Fibroblast of lung (primary cell): ENCODE measurements at places on chromosomes 3 and 15. TPM values are rescaled to one million over a fixed set of nuclear protein-coding genes. Genes with fewer than 3 reads are reported as not detected.

The SCAMP5 gene
- 0.50 and 1.5 TPM in 2 replicates for total RNA-seq

The GPR171 gene
- total RNA-seq: not detected in 2 replicates

The SLC38A3 gene
- not detected in 2 replicates for total RNA-seq

The SCAANT1 gene
- total RNA-seq: 1.7 TPM in 1 of 2 replicates, not detected in the other

The STRIT1 gene
- not detected in 2 replicates for total RNA-seq

The CSPG5 gene
- under 0.01 and 0.17 TPM in 2 replicates for total RNA-seq

The XCR1 gene
- total RNA-seq: under 0.01 TPM in 1 of 2 replicates, not detected in the other

The STRC gene
- under 0.01 and 0.17 TPM in 2 replicates for total RNA-seq

The H1-8 gene
- not detected in 2 replicates for total RNA-seq

DNA sequence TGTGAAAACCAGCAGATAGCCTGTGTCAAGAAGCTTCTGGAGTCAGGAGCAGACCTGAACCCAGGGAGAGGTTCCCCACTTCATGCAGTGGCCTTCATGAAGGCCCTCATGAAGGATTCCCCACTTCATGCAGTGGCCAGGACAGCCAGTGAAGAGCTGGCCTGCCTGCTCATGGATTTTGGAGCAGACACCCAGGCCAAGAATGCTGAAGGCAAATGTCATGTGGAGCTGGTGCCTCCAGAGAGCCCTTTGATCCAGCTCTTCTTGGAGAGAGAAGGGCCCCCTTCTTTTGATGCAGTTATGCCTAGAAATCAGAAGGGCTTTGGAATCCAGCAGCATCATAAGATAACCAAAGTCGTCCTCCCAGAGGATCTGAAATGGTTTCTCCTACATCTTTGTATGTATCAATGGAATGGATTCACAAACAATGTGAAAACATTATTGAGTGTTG lies 103.9 kb upstream of the CHD2 start:
- no peak for DNase-seq

- DNase-seq: peak; percentile 34
Measured at GRCh38 chr3:128950223-128950938, 43.5 kb downstream of the CFAP92 start.

GRCh38 chr3:188287339-188287738 lies 133.4 kb downstream of the LPP start:
- no peak for DNase-seq

- DNase-seq: no peak
Measured at GRCh38 chr3:190902292-190902691, 39.8 kb upstream of the GMNC start.

DNA sequence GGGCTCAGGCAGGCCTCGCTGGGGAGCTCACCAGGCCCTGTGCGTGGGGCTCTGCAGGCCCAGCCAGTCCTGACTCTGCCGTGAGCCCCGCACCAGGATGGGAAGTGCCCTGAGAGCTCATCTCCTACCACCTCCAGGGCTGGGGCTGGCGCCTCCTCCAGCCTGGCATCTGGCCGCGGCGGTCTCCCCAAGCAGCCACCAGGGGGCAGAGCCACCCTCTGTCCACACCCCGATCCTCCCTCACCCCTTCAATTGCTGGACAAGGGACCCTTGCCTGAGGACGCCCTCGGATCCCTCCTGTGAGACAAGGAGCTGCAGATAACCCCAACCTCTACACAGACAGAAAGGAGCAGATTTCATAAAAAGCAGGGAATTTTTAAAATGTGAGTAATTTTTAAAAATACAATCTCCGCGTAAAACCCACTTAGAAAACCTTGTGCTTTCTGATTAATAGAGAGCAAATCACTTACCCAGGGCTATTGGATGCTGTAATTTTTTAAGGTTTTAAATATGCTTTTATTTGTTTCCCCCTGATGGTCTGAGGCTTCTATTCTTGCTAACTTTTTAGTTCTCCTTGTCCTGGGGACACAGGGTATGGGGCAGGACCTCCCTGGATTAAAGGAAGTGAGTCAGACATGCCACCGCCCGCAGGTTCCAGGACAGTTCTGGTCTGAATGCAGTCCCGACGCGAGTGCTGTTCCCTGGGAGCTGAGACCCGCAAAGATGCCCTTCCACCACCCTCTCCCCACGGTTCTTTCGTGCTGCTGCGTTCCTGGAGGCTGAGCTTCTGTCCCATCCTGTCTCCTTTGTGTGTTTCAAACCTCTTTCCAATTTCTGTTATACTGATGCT lies 52.3 kb upstream of the CHRNA7 start:
- peak; percentile 18 for DNase-seq

DNA sequence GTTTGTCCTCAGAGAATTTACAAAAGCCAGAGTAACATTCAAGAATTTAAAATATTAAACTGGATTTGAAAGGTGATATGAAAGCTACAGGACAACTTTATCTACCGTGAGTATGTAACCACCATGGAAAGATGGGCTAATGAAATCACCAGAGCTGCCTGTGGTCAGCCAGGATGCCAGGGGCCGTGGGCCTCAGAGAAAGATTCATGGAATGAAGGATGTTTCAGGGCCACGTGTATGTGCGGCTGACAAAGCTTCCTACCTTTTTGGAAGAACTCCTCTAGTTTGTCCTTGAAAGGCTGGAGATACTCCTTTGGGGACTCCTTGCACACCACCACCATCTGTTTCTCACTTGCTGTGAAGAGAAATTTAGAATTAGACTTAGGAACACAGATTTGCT lies 138.9 kb downstream of the GREM1 start:
- DNase-seq: peak; percentile 96

- no peak for DNase-seq
Measured at GRCh38 chr3:18892047-18892446, 256.3 kb upstream of the KCNH8 start.

- DNase-seq: no peak
Measured at GRCh38 chr15:65374334-65374733, 3.5 kb downstream of the IGDCC3 start.

DNA sequence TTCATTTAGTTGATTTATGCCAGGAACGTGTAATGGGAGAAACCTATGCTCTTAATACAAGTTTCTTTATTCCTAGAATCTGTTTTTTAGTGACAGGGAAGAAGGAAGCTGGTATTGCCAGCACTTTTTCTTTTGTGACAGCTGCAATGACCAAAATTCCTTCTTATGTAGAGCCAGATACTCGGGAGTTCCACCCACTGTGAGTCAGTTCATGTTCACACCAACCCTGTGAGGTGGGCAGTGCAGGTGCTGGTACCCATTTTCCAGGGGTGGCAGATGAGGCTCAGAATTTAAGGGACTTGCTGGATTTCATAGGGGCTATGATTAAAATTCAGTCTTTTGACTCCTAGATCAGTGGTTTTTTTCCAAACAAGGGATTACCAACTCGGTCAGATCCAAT lies 34.7 kb downstream of the OXNAD1 start:
- no peak for DNase-seq

GRCh38 chr15:63481105-63481810 lies 23.1 kb upstream of the USP3 start:
- no peak for DNase-seq

GRCh38 chr3:137582484-137582883 lies 181.6 kb upstream of the SOX14 start:
- DNase-seq: no peak

DNA sequence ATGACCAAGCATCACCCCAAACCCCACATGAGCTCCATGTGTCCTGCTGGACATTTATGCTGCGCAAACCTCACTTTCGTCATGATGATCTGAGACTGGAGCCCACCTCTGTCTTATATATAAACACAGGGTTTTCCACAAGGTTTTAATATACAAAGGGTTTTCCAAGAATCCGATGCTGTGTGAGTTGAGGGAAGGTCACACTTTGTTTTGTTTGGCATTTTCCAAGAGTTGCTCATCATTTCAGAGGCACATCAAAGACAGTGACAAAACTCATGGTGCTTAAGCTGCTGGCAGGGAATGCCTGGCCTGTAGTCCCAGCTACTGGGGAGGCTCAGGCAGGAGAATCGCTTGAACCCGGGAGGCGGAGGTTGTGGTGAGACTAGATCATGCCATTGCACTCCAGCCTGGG lies 20.0 kb downstream of the EFCC1 start:
- DNase-seq: peak; percentile 74

DNA sequence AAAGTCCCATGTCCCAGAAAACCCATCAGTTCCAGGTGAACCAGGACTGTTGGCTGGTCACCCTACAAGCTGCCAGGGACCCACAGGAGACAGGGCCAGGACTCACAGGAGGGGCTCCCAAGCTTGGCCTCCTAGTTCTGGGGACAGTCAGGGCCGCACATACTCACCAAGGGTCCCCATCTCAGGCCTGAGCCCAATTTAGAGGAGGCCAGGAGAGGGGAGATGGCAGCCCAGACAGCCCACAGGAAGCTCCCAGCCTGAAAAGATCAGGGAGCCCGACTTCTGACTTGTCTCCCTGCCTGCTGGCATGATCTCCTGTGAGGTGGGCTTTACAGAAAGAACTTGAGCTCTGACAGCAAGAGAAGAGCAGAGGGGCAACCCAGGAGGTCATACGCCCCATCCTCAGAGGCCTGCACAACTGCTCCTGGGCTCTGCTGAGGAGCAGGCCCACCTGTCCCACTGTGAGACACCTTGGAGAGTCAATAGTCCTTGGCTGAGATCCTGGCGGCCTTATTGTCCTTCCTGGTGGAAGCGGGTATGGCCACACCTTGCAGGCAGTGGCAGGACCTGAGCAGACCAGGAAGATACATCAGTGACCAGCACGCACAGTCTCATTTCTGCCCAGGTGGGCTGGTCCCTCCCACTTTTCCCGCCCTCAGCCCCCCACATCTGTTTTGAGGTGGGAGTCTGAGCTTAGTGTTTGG lies 2.5 kb upstream of the ISLR start:
- DNase-seq: no peak

DNA sequence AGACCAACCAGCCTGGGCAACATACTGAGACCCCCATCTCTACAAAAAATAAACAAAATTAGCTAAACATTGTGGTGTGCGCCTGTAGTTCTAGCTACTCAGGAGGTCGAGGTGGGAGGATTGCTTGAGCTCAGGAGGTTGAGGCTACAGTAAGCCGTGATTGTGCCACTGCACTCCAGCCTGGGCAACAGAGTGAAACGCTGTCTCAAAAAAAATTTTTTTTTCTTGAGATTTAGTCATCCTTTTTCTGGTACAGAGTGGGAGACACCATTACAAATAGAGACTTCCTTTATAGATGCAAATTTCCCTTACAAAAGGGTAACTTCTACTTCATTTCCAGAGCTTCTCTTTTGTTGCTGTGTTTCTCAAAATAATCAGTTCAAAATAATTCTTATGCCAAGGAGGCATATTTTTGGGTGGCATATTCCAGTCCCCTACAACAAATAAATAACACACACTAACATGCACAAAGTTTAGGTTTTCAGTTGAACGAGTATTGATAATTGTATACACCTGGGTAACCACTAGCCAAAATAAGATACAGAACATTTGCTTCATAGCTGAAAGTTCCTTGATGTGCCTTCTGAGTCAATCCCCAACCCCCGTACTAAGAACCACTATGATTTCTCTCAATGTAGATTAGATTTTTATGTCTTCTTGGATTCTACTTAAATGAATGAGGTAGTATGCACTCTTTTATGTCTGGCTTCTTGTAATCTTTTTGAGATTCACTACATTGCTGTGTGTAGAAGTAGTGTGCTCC lies 248.9 kb upstream of the PROK2 start:
- no peak for DNase-seq

DNA sequence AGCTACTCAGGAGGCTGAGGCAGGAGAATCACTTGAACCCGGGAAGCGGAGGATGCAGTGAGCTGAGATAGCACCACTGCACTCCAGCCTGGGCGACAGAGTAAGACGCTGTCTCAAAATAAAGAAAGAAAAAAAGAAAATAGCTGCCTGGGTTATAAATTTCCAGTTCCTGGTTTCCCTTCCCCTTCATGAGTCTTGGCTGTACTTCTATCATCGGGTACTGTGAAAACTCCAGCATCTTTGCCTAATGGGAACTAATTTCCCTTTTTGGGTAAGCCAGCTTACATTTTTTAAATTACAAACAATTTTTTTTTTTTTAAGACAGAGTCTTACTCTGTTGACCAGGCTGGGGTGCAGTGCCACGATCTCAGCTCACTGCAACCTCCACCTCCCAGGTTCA lies 15.0 kb downstream of the DENND4A start:
- no peak for DNase-seq

- peak; percentile 23 for DNase-seq
Measured at GRCh38 chr3:108036984-108037741, 53.7 kb downstream of the CD47 start.

DNA sequence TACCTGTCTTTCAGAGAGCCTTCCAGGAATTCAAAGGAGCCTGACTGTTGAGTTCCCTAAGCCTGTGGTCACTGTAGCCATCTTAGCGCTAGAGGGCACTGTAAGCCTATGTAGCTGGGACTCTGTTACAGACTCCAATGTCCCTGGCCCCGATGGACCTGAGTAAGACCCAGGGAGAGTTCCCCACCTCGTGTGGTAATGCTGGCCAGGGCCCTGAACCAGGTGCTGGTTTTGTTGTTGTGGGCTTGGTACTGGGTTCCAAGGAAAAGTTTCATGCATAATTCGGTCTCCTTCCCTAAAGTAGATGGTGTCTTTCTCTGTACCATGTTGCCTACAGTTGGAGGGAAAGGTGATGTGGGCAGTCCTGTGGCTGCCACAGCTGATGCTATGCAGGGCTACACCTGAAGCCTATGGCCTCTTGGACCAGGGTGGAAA lies 32.4 kb downstream of the CDAN1 start:
- DNase-seq: peak; percentile 75

- no peak for DNase-seq
Measured at GRCh38 chr3:177411201-177411600, 213.9 kb upstream of the TBL1XR1 start.
